ENCODE measurements at places on chromosomes 7 and 10.

GRCh38 chr7:41943094-41943577, 240.2 kb upstream of the INHBA start:
- peak; percentile 44 for DNase-seq

DNA sequence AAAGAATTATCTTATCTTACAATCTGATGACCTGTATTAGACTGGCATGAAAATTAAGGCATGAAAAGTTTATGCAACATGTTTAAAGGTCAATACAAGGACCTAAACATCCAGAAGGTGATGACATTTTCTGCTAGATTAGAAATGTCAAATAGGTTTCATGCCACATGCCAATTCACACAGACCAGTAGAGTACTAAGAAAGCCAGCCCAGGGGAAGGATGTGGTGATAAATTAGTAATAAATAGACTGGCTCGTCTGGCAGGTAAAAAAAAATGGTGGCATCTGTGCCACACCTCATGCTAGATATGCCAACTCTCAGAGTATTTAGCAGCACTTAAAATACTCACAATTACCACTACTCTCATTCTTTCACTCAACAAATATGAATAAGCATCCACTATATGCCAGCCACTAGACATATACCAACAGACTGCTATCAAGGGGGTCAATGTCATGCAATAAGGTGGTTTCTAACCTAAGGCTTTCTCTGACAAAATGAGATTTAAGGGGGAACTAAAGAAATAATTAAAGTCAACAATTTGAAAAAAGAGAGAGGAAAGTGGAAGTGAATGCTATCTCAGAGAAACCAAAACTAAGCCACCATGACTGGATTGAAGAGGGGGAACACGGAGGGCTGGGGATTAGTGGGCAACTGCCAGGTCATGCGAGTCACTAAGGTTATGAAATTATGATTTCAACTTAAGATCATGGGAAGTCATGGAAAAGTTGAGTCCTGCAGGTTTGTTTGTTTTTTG, 83.5 kb downstream of the SGMS1 start:
- DNase-seq = no peak

GRCh38 chr7:27546610-27547009, 116.1 kb downstream of the HIBADH start:
- no peak for DNase-seq

- DNase-seq = no peak
Measured at GRCh38 chr7:130887182-130887956, 153.4 kb upstream of the KLF14 start.

DNA sequence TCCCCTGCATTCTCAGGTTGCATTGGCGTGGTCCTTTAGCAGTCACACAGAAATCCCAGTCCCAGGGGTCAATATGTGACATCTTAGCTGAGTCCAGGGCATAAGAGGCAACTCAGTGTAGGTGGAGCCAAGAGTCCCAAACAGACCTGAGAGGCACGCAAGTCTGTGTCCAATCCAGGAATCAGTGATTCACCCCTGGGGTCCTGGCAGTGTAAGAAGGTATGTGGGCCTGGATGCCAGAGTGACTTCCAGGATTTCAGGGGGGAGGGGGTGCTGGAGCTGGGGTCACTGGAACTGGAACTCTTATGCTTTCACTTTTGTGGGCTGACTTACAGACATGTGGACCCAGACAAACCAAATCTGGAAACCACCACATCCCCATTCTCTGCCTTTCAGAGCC, 26.8 kb downstream of the FRMPD2 start:
- DNase-seq = no peak

GRCh38 chr10:22986771-22987542, 59.1 kb downstream of the ARMC3 start:
- DNase-seq = peak; percentile 21

DNA sequence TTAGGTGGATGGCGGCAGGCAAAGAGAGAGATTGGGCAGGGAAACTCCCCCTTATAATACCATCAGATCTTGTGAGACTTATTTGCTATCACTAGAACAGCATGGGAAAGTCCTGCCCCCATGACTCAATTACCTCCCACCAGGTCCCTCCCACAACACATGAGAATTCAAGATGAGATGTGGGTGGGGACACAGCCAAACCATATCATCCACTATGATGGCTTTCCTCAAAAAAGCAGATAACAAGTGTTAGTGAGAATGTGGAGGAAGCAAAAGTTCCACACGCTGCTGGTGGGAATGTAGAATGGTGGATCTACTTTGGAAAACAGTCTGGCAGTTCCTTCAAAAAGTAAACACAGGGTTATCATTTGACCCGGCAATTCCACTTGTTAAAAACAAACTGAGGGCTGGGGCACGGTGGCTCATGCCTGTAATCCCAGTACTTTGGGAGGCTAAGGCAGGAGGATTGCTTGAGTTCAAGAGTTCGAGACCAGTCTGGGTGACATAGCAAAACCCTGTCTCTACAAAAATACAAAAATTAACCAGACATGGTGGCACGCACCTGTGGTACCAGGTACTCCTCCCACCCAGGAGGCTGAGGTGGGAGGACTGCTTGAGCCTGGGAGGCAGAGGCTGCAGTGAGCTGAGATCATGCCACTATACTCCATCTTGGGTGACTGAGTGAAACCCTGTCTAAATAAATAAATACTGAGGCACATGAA, 161.4 kb upstream of the EEPD1 start:
- DNase-seq = no peak

- no peak for DNase-seq
Measured at GRCh38 chr10:123537188-123537961, 128.8 kb upstream of the GPR26 start.
